ENCODE measurements at places on chromosomes 7 and 10. TPM values are rescaled to one million over a fixed set of nuclear protein-coding genes. Genes with fewer than 3 reads are reported as not detected.

- DNase-seq: no peak
Observed at GRCh38 chr10:51770709-51771108, 71.3 kb upstream of the CSTF2T start.

- no peak for DNase-seq
Observed at GRCh38 chr10:1210667-1211066, 154.5 kb downstream of the WDR37 start.

GRCh38 chr7:28520074-28521015 lies 108.0 kb downstream of the CREB5 start:
- no peak for DNase-seq

GRCh38 chr7:22631730-22632129 lies 95.3 kb upstream of the IL6 start:
- DNase-seq: no peak

GRCh38 chr10:128324058-128324827 lies 198.0 kb upstream of the MKI67 start:
- DNase-seq: no peak

DNA sequence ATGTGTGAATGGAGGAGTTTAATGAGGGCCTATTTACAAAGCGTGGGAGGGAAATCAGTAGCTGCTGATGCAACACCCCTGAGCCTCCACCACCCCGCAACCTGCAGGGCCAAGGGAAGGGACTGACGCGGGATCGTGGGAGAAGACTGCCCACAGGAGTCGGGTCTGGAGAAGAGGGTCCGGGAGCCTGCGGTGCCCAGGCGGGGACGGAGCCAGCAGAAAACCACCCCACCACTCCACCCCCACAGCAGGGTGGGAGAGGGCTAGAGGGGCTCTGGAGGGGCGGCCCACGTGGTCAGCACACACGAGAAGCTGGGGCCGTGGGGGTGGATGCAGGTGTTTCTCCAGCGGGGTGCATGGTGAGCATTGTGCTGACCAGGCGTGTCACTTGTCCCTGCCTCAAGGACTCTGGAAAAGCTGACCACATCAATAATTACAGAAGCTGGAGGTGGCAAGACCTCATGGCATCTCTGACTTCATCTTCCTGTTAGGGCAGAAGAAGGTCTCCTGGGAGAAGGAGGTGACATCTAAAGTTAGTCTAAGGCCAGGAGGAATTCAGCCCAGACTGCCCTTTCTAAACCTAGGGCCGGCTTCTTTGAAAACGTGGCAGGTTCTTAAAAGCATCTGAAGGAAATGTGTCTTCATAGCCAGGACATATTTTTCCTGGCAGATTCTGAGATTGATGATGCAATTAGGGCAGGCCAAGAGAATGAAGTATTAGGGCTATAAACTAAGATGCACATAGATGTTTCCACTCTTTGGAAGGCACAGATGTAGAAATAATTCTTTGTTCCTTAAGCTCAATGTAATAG lies 150.9 kb downstream of the RGS10 start:
- peak; percentile 78 for DNase-seq

DNA sequence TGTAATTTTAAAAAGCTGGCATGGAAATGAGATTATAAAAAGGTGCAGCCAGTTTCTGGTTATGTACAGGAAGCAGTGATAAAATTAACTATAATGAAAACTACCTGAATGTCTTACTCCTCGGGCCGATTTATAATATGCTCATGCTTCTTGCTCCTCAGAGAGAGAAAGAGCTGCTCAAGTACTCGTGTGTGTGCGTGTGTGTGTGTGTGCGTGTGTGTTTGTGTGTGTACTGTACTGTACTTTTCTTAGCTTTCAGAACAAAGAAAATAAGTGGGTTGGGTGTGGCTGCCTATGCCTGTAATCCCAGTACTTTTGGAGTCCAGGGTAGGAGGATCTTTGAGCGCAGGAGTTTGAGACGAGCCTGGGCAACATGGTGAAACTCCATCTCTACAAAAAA lies 96.6 kb upstream of the NMT2 start:
- DNase-seq: no peak

DNA sequence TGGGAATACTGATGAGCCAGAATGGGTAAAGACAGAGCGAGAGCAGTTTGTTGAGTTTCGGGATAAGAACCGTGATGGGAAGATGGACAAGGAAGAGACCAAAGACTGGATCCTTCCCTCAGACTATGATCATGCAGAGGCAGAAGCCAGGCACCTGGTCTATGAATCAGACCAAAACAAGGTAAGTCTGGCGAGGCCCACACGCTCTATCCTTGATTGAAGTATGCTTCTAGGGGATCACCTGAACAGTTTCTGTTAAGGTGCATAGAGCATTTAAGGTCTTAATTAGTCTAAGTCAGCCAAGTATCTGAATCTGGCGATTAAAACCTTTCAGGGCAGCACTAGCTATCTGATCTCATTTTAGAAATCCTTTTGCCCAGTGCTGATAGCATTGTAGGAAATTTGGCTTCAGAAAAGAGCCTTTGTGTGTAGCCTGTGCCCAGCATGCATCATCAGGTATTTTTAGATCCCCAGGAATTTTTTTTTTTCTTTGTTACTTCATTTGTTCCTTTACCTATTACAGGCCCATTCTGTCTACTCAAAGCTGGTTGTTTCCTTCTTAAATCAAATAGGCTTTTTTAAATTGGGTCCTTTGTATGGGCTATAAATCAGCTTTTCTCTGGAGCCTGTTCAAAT lies 8.0 kb downstream of the OPN1SW start:
- DNase-seq: no peak

DNA sequence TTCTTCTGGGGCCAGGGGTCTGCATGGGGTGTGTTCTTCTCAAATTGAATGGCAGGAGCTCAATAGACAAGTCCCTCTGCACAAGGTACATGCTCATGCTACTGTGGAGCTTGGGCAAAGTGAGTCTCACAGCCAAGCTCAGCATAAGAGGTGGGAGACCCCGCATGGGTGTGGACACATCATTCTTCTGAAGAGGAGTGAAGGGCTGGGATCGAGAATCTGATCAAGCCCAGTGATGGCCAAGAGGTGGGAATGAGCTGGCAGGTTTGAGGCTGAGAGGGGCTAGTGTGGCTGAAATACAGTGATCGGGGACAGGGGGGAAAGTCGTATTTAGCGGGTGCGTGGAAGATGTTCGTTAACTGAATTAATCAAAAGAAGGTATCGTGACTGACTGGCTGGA lies 32.6 kb downstream of the CDH23 start:
- no peak for DNase-seq

GRCh38 chr10:10865303-10865702 lies 152.4 kb upstream of the CELF2 start:
- DNase-seq: no peak

GRCh38 chr10:29691564-29692072 lies 56.8 kb upstream of the SVIL start:
- DNase-seq: peak; percentile 75

DNA sequence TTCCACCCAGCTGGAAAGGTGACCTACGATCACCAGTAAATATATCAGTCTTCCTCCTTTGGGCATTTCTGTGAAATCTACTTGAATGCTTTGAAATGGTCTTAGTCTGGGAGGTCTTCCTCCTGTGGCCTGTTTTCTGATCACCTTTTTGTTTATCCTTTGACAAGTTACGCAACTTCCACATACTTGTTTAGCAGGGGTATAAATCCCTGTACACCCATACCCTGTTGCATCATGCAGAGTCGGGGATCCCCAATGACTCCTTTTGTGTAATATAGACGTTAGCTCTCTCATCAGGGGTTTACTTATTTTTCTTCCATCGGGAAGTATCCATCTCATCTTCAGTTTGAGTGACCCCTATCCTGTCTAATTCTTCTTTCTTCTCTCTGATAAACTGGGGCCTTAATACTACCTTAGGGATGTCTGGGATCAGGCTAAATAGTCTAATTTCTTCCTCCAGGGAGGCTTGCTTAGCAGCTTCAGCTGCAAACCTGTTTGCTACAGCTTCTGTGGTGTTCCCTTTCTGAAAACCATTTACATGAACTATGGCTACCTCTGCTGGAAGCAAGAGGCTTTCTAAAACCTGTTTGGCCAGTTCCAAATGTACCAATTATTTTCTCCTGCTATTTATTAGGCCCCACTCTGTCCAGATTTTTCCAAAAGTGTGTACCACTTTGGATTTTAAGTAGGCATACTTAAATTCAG lies 25.8 kb downstream of the MAPK8 start:
- no peak for DNase-seq

DNA sequence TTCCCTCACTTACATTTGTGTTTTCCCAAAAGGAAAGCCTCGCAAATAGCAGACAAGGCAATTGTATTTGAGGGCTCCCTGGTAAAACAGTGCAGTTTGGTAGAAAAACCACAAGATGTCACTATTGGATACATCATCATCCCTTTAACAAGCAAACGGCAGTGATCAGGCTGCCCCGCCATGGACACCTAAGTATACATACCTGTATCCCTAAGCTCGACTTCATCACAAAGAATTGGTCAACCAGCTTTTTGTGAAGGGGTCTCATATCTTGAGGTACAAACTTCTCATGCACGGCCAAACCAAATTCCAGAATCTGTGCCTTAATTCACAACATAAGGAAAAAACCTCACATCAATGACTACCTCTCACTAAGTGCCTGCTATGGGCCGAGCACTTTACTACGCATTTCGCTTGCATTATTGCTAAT lies 179.5 kb upstream of the IMMP2L start:
- peak; percentile 60 for DNase-seq

DNA sequence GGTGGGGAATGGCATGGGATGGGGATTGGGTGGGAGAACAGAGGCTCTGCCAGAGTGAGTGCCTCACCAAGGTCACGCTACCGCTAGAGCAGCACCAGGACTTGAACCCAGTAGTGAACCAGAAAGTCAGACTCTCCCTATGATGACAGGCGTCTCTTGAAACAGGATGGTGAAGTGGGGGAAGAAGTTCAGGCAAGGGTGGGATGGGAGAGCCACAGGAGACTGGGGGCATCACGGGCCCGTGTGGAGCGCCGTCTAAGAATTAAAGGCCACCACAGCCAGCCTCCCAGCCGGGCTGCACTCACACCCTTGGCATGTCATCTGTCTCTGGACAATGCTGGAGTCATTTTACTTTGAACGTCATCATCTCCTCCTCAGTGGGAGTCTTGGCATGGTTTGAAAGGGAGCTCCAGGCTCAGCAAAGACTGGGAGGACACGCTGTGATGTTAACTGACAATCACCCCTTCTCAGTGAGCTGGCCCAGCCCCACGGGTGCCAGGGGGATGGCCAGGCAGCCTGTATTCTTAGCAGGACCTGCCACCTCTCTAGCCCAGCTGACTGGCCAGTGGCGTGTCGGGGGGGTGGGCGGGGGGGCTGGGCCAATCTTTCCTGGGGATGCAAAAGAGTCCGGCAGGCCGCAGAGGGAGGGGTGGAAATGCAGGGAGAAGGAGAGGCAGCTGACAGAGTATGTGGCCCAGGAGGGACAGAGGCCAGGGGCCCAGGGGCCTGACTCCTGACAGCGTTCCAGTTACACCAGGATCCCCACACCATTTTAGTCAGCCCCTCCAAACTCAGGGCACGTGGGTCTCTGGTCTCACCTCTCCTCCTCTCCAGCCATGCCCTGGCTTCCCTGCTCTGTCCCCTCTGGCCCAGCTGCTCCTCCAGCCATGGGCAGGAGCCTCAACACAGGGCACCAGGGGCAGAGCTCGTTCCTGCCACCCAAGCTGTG lies 96.2 kb downstream of the VOPP1 start:
- no peak for DNase-seq

DNA sequence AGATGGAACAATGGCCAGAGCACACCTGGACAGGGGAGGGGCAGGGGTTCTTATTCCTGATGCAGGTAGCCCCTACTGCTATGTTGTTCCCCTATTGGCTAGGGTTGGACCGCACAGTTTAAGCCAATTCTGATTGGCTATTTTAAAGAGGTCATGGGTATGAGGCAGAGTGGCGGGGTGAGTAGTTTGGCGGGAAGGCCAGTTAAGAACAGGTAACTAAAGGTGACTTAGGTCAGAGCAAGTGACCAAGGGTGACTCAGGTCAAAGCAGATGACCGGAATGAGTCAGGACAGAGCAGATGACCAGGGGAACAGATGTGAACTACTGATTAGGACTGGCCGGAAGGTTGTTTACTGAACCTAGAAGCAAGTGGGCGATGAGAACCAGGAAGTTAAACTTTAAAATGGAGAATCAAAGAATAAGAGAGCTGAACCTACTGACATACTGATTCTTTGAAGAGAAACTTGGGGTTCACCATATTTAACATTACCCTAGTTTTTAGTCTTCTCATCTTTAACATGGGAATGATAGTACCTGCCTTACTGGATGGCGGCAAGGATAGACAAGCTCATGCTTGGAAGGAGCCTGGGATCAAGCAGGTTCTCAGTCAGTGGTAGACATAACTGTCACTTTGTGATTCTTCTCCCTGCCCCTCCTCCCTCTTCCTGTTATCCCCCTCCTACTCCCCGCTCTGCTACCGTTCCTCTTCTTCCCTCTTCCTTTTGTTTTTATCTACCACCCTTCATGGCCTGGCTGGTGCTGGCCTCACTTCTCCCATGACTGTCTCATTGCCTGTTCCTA lies 55.0 kb downstream of the CCNY start:
- no peak for DNase-seq

- DNase-seq: peak; percentile 17
Observed at GRCh38 chr10:70255329-70256299, 22.4 kb upstream of the PPA1 start.

- DNase-seq: no peak
Observed at GRCh38 chr7:155131090-155131489, 61.0 kb downstream of the HTR5A start.

DNA sequence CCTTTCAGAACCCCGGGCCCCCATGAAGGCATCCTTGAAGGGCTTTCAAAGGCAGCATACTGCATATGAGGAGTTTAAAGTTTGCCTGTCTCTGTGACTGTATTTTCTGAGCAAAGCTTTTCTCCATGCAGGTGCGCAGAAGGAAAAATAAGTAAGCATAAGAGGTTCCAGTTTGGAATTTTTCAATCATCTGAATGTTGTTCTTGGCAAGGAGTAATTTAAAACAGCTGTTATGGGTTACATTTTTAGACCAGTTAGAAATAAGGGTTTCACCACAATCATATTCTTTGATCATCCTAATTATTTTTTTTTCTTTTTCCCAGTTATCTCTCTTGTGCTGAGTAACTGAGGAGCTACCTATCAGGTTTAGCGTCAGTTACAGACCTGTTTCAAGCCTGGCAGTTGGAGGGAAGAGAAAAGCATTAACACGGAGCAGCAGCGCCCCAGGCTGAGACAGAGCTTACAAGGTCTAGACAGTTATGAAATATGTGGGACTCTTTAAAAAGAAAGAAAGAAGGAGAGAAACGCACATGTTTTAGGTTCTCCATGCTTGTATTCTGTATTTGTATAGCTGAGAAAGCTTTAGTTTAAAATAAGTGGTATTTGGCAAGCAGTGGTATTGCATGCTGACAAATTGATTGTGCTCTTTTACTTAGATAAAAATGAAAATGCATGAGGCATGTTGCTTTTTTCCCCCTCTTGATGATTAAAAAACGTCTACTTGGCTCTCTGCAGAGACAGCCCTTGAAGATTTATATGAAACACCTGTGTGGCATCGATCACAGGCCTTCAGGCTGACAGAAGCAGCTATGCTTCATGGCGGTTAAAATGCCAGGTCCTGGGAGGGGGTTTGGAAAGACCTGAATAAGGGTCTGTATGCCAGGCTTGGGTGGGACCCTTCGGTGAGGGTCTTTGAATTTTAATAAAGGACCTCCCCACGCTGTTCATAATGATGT lies 157.6 kb downstream of the GRK5 start:
- no peak for DNase-seq

- DNase-seq: peak; percentile 17
Observed at GRCh38 chr7:123797673-123798531, 47.1 kb upstream of the HYAL4 start.

Gene VSTM4
- polyA plus RNA-seq: 53.3 TPM

Gene GPR26
- not detected for polyA plus RNA-seq

Gene TOMM7
- polyA plus RNA-seq: 882 TPM

Gene VAX1
- not detected for polyA plus RNA-seq

Gene C10orf105
- polyA plus RNA-seq: 0.50 TPM

Gene OR2A42
- polyA plus RNA-seq: 0.53 TPM

Gene ODAD2
- 0.84 TPM for polyA plus RNA-seq

Gene FLNC
- polyA plus RNA-seq: 823 TPM

Gene SH2D4B
- polyA plus RNA-seq: 0.10 TPM

Data from hindlimb muscle (tissue), 1 donor.